Fibroblast of the conjunctiva (primary cell): ENCODE measurements at places on chromosomes 16 and 17.

DNA sequence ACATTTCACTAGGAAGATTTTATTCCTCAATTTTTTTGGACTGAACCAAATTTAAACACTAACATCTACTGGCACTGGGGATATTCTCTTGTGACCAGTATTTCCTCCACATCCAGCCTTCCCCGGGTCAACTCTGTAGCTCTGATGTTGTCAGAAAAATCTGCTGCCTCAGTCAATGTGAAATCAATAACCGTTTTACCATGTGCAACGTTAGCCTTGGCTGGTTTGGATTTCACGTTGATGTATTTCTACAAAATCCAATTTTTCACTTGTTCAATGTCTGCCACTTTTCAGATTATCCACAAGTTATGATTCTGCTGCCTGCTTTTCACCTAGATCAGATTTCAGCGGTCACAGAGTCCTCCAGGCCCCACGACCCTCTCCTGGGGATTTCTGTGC is 7.1 kb downstream of the SGCA start:
- DNase-seq = no peak

DNA sequence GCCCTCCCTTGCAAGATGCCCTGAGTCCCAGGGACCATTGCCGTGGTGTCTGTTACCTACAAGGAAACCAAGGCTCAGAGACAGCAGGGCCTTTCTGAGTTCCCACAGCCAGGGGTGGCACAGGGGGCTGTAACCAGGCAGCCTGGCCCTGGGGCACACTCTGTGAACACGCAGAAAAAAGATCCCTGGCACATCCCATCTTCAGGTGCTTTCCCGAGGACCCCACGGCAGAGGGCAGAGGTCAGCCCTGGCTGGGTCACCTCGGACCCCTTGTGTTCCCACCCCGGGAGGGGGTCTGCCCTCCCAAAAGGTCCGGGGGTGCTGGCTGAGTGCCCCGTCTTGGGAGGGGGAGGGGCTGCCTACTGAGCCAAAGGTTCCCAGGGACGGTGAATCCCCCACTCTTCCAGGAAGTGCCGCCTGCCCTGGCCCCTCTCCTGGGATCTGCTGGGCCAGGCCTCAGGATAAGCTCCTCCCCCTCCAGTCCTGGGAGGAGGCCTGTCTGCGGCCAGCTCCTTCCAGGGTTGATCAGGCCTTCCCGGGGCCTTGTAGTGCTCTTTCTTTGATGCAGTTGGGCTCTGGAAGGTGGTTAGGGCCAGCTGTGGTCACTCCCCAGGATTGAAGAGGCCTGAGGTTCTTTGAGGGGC is 8.1 kb downstream of the GLIS2 start:
- DNase-seq = no peak

DNA sequence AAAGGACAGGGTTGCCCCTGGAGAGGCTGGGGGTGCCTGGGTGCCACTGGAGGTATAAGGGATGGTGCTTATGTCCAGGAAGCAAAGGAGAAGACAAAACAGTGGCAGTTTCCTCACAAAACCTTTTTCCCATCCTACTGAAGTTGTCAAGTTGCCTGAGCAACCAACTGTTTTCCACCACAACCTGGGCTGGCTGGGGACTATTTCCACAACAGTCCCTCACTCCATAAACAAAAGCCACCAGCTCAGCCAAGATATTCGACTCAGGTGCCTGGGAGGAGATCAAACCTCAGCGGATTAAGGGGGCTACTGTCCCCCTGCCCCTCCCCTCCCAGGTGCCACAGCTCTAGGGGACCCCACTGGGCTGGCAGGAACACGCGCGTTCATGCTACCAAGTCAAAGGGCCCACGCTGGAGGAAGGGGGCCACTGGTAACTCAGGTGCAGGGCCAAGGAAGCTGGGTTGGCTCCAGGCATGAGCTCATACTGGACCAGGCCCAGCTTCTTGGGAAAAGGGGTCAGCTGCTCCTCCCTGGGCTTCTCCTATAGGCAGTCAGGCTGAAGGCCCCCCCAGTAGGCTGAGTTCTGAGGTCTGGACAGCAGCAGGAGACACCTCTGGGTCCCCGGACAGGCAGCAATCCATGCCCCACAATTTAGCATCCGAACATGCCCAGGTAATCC is 45.7 kb upstream of the MRPS23 start:
- DNase-seq = no peak

DNA sequence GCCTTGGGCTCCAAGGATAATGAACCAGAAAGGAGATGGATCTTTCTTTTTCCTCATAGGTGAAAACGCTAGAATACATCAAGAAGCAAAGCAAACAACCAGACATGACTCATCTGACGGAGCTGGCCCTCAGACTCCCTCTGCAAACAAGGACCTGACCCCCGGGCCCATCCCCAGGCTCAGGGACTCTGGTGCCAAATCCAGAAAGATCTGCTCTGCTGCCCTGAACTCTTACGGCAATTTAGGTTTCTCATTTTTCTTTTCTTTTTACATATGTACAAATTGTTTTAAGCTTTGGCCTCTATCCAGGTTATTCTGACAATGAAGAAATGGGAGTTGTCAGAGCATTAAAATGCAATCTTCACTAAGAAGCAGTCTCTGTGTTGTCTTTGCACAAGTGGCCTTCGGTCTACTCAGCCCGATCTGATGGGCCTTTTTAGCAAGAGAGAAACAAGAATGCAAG is 17.7 kb downstream of the KNOP1 start:
- DNase-seq = no peak

DNA sequence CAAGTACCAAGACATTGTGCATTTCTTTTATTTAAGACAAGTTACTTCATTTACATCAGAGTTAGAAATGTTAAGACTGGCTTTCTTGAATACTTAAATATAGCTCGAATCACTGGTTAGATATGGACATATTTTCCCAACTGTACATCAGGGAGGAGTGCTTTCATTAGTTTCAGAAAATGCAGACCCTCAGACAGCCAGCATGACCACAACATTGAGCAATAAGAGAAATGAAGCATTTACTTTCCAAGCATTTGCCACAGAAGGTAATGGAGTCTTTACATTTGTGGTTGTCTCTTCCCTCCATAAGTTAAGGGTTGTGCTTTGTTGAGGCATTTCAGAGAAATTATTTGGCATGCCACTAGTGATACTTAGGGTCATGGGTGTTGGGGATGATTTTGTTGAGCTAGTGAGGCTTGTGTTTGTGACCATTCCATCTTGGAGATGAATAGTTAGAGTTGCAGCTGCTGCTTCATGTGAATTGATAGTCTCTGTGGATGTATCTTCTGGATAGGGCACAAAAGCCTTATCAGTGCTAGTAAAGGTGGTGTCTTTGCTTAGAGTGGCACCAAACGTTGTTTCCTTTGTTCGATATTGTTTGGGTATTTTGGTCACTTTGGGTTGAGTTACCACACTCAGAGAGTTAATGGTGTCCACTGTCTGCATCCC is 2.1 kb downstream of the OMG start:
- DNase-seq = no peak

- DNase-seq = no peak
Measured at GRCh38 chr17:8227238-8227581, 16.8 kb upstream of the AURKB start.

GRCh38 chr16:70809392-70810060 is 8.6 kb upstream of the VAC14 start:
- no peak for DNase-seq

DNA sequence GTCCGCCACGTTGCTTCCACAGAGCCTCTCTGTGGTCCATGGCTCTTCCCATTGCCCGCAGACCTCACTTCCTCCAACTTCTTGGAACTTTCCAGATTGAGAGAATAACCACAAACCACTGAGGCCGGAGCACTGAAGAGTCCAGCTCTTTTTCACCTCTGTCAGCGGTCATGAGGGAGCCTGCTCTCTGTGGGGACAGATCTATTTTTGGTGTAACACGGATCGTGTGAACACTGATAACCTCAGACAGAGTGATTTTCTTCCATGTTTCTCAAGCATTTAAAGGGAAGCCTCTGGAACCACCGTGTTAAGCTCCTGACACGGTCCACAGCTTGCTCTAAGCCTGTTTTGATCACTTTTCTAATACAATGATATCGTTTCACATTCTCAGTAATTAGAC is 49.7 kb downstream of the NTN1 start:
- DNase-seq = no peak
